Uterus (tissue), 4 donors: ENCODE measurements at places on chromosomes 4 and X. TPM values are rescaled to one million over a fixed set of nuclear protein-coding genes. Genes with fewer than 3 reads are reported as not detected.

The CENPVL3 gene
- not detected for total RNA-seq

DNA sequence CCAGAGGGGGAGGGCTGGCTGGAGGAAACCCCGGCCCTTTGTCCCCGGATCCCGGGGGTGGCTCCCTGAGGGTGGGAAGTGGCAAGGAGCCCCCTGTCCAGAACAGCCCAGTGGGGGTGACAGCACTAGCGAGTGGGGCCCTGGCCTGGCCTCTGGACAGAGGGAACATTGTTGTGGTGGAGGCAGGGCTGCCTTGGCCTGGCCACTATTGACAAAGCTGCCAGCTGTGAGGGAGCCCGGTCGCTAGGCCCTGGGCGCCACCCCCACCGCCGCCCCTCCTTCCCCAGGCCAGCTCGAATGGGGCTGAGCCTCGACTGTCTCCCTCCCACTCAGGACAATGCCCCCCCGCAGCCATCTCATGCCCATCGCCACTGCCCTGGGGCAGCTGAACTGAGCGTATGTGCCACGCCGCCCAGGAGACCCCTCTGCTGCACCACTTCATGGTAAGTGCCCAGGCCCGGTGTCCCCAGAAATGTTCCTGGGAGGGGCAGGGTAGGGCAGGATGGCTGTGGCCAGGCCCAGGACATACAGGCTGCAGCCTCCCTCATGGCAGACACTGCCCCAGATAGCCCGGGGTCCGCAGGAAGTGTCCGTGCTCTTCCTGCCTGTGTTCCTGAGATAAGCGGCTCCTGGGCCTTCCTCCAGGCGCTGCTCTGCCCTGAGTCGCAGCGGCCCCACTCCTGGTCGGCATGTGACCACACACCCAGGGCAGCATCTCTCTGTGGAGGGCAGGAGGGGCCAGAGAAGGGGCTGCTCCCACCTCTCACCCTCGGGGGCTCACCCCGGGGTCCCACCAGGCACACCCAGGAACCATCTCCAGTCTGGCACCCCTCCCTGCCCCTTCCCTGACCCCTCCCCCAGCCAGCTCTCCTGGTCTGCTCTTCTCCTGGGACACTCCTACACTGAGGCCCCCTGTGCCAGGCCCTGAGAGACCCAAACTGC lies 1.4 kb downstream of the PLXNB3 start:
- peak; percentile 24 for DNase-seq
- no peaks in the 10 kb centered on the region for H3K36me3 ChIP-seq
- H3K27me3 ChIP-seq = no peaks in the 10 kb centered on the region

The TMEM131L gene
- 16.9 TPM for total RNA-seq

DNA sequence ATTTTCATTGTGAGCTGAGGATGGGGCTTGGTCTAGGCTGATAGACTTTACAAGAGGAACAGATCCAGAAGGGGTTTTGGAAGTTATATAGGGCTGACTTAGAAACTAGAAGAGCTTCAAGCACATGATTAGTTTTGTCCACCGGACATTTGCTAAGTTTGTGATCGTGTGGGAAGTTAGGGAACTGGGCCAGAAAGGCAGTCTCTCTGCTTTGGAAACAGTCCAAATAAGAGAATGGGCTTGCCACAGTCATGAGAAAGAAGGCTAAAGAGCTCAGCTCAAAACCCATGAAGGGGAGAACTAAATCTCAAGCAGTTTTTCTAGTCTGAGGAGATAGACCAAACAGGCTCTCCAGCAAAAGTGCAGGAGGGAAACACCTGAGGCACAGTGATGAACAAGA lies 67.8 kb downstream of the ZNF674 start:
- no peak overlapping the region for H3K27ac ChIP-seq
- no peaks in the 10 kb centered on the region for H3K36me3 ChIP-seq
- H3K4me3 ChIP-seq = no peak overlapping the region
- no peaks in the 10 kb centered on the region for H3K4me1 ChIP-seq

The TDO2 gene
- not detected for total RNA-seq

The NRK gene
- total RNA-seq = 30.2 TPM

The CLNK gene
- total RNA-seq = not detected

DNA sequence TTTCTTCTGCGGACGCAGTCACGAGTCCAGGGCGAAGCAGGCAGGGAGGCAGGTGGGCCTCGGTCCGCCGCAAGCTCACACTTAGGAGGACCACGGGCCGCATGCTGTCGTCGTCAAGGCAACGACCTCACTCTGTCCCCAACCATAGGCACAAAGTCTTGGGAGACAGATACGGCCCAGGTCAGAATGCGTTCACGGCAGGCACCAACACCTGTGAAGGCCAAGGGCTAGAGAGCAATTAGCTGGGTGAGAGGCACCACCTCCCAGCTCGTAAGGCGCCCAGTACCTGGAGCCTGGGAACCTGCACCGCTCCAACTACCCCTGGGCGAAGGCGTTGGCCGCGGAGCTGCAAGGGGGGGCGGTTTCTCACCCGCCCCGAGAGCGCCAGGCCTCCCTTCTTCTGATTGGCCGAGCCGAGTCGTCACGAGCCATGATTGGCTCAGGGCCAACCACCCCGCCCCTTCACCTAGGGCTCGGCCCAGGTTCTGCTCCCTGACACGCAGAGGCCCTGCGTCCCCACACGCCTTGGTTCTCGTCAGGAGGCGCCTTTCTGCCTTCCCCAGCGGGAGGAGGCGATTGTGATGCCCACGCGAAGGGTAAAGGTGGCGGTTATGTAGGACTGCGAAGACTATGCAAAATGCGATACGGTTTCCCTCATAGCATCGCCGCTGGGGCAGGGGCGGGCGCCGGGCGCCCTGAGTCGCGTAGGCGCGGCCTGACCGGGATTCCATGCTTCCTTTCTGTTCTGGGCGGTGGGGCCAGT lies at the start of gene CDKL2:
Gene CDKL2 (minus strand): TSS at position 355 of the 763 bp plus-strand sequence. CDS start 4,540 bp downstream, outside the sequence.
- peak within 1 kb of the TSS; percentile 40 for H3K27ac ChIP-seq
- no peaks in the 10 kb centered on the region for H3K4me1 ChIP-seq
- peak within 1 kb of the TSS; percentile 49 for H3K4me3 ChIP-seq
- peak; percentile 78 for DNase-seq
- no peaks in the 10 kb centered on the region for H3K27me3 ChIP-seq

GRCh38 chr4:14841801-14842768 lies 160.2 kb upstream of the CPEB2 start:
- H3K36me3 ChIP-seq = no peaks in the 10 kb centered on the region
- no peak overlapping the region for H3K4me3 ChIP-seq
- H3K27me3 ChIP-seq = no peaks in the 10 kb centered on the region

The ANKRD50 gene
- 13.3 TPM for total RNA-seq

- H3K27me3 ChIP-seq = no peaks in the 10 kb centered on the region
- DNase-seq = no peak
- H3K27ac ChIP-seq = no peak overlapping the region
- no peaks in the 10 kb centered on the region for H3K4me1 ChIP-seq
Observed at GRCh38 chrX:37993176-37993575, 13.2 kb upstream of the SYTL5 start.

The AMOT gene
- total RNA-seq = 25.5 TPM

DNA sequence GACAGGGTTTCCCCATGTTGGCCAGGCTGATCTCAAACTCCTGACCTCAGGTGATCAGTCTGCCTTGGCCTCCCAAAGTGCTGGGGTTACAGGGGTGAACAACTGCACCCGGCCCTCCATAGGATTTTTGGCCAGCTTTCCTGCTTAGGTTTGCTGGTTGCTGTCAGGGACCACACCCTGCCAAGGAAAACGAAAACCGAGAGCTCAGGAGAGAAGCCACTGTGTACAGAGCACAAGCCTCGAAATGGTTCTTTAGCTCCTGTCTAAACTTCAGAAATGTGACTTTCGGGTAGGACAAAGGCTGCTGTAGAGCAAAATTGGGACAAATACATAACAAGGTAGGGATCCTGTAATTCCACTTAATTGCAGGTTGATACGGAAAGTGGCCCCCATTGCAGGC lies 146.3 kb upstream of the ATP6AP2 start:
- H3K4me1 ChIP-seq = no peaks in the 10 kb centered on the region
- DNase-seq = no peak
- no peak overlapping the region for H3K4me3 ChIP-seq
- no peaks in the 10 kb centered on the region for H3K36me3 ChIP-seq
- H3K27me3 ChIP-seq = no peaks in the 10 kb centered on the region
- H3K27ac ChIP-seq = no peak overlapping the region

The ERVMER34-1 gene
- 3.0 TPM for total RNA-seq

DNA sequence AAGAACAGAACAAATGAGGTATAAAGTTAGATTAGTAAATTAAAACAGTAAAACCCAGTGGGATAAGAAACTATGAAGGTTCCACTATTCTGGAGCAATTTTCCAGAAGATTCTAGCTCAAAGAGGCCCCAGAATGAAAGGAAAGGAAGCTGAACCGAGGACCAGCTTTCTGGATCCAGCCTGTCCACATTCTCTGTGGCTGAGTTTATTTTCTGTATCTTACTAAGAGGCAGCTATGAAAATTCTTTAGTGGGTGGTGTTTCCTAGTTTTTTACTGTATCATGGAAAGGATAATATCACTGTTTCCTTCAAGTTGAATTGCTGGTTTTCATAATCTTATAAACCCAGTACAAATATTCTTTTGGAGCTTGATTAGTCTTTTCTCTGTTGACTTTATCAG lies 11.8 kb downstream of the DAPP1 start:
- H3K4me3 ChIP-seq = no peak overlapping the region
- H3K4me1 ChIP-seq = no peaks in the 10 kb centered on the region
- no peak for DNase-seq
- no peaks in the 10 kb centered on the region for H3K36me3 ChIP-seq

- H3K27ac ChIP-seq = no peak overlapping the region
- no peak overlapping the region for H3K4me3 ChIP-seq
- no peaks in the 10 kb centered on the region for H3K4me1 ChIP-seq
Observed at GRCh38 chrX:139121616-139122286, 408.8 kb upstream of the F9 start.

GRCh38 chr4:137408527-137409177 lies 123.6 kb downstream of the PCDH18 start:
- no peak for DNase-seq
- no peaks in the 10 kb centered on the region for H3K4me1 ChIP-seq
- H3K27me3 ChIP-seq = no peaks in the 10 kb centered on the region
- no peak overlapping the region for H3K4me3 ChIP-seq
- H3K36me3 ChIP-seq = no peaks in the 10 kb centered on the region

- H3K4me3 ChIP-seq = no peak overlapping the region
- no peaks in the 10 kb centered on the region for H3K27me3 ChIP-seq
- H3K4me1 ChIP-seq = no peaks in the 10 kb centered on the region
- no peaks in the 10 kb centered on the region for H3K36me3 ChIP-seq
- DNase-seq = no peak
- no peak overlapping the region for H3K27ac ChIP-seq
Observed at GRCh38 chr4:24001486-24002329, 111.9 kb upstream of the PPARGC1A start.

DNA sequence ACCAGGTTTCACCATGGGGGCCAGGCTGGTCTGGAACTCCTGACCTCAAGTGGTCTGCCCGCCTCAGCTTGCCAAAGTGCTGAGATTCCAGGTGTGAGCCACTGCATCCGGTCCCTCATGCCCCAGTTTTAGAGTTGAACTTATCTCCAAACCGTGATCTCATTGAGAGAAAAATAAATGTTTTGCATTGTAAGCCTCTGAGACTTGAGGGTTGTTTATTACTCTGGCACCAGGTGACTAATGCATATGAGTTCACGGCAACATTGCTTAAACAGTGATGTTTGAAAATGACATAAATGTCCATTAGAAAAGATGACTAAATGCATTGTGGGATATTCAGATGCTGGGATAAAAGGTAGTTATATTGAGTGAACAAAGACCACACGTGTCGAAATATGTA lies 22.9 kb upstream of the FAT1 start:
- DNase-seq = no peak
- H3K27me3 ChIP-seq = no peaks in the 10 kb centered on the region
- H3K27ac ChIP-seq = no peak overlapping the region
- no peaks in the 10 kb centered on the region for H3K4me1 ChIP-seq

DNA sequence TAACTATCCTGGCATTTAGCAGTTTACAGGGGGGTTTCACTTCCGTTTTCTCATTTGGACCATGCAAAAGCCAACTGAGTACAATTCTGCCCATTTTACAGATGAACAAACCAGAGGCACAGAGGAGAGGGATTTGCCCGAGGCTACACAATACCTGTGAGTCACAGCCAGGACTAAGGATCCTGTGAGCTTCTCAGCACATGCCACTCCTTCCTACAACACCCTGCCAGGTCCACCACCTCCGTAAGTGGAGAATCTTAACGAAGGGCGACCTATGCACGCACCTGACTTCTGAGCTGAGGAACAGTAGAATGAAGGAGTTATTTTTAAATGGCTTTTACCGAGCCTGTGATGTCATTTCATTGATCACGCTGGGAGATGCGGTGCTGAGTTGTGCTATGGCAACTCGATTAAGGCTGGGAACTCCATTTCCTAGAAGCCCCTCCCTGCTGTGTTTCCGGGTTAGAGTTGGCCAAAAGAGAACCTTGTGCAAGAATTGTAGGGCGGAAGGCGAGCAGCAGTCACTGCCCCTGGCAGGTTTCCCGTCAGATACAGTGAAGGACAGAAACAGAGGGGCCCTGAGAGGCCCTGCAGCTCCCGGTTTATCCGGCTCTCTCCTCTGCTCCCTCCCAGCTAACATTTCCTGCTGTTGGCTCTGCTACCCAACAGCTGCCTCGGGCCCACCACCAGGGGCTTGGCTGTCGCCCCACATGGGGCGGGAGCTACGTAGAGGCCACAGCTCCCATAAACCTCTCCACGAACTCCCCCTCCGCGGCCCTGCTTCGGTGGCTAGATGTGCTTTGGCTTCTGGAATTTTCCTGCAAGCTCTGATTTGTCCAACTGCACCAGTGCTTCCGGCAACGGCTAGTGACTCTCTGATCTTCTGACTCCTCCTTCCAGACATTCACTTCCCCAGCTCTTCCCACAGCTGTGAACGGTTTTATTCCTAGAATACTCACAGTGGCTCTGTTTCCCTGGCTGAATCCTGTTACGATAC lies 75.1 kb upstream of the USP9X start:
- peak overlapping the region; percentile 18 for H3K4me3 ChIP-seq
- no peaks in the 10 kb centered on the region for H3K36me3 ChIP-seq
- DNase-seq = peak; percentile 81
- no peaks in the 10 kb centered on the region for H3K4me1 ChIP-seq
- H3K27me3 ChIP-seq = no peaks in the 10 kb centered on the region

DNA sequence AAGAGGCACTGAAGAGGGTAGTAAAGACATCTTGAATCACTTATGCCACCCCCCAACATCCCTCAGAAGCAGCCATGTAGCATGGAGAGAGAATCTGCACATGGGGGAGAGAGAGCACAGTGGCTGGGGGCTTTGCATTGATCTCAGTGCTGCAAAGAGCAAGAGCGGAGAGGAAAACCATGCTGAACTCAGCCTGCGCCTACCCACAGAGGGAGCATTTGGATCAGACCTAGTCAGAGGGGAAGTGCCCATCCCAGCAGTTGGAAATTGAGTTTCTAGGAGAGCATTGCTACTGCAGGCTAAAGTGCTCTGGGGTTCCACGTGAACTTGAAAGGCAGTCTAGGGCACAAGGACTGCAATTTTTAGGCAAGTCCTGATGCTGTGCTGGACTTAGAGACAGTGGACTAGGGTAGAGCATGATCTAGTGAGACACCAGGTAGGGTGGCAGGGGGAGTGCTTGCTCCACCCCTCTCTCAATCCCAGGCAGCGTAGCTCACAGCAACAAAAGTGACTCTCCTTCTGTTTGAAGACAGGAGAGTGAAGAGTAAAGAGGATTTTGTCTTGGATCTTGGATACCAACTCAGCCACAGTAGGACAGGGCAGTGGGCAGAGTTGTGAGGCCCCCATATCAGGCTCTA lies 9.0 kb upstream of the PROM1 start:
- H3K27me3 ChIP-seq = no peaks in the 10 kb centered on the region
- no peak overlapping the region for H3K27ac ChIP-seq
- H3K36me3 ChIP-seq = no peaks in the 10 kb centered on the region
- H3K4me3 ChIP-seq = no peak overlapping the region
- DNase-seq = no peak

- no peaks in the 10 kb centered on the region for H3K4me1 ChIP-seq
- no peak for DNase-seq
- H3K36me3 ChIP-seq = no peaks in the 10 kb centered on the region
- no peak overlapping the region for H3K27ac ChIP-seq
Observed at GRCh38 chr4:62144431-62144830, 944.3 kb downstream of the ADGRL3 start.
